ENCODE measurements at places on chromosomes 12 and 14. TPM values are rescaled to one million over a fixed set of nuclear protein-coding genes. Genes with fewer than 3 reads are reported as not detected.

The CLEC4C gene
- not detected for total RNA-seq

The FUT8 gene
- 17.1 TPM for total RNA-seq

The LRIG3 gene
- total RNA-seq = 41.5 TPM

The CLEC1B gene
- total RNA-seq = not detected

The COPS7A gene
- total RNA-seq = 55.5 TPM

The DEGS2 gene
- total RNA-seq = 0.07 TPM

The CCDC38 gene
- total RNA-seq = not detected

The DPPA3 gene
- total RNA-seq = not detected

The TAS2R31 gene
- 1.9 TPM for total RNA-seq

The DDHD1 gene
- 18.3 TPM for total RNA-seq

The NANOG gene
- total RNA-seq = not detected

The C3AR1 gene
- total RNA-seq = not detected

The C14orf180 gene
- not detected for total RNA-seq

The CMKLR1 gene
- total RNA-seq = 0.12 TPM

The ST8SIA1 gene
- 4.7 TPM for total RNA-seq

The MAP3K9 gene
- 18.6 TPM for total RNA-seq

The TDRD9 gene
- total RNA-seq = 0.91 TPM

The ADGRD1 gene
- total RNA-seq = 0.68 TPM

The CYP46A1 gene
- total RNA-seq = 0.20 TPM

The SMCO2 gene
- total RNA-seq = 0.37 TPM

The OVCH1 gene
- total RNA-seq = 1.9 TPM

The DACT1 gene
- not detected for total RNA-seq

Measured in MCF 10A (cell line).